ENCODE measurements at places on chromosomes 1 and 21.

GRCh38 chr1:182644886-182645285, 39.5 kb downstream of the RGS8 start:
- no peak for DNase-seq

- no peak for DNase-seq
Measured at GRCh38 chr1:217137210-217137881, 414.1 kb upstream of the ESRRG start.

GRCh38 chr1:196651637-196652215, at the start of gene CFH:
Gene CFH (plus strand): TSS chr1:196652043. CDS start chr1:196652118, 75 bp downstream.
- DNase-seq = peak; percentile 88

- no peak for DNase-seq
Measured at GRCh38 chr1:89350298-89350697, 13.6 kb upstream of the GBP6 start.
